EL (cell line): ENCODE measurements at places on chromosomes 6 and 20.

DNA sequence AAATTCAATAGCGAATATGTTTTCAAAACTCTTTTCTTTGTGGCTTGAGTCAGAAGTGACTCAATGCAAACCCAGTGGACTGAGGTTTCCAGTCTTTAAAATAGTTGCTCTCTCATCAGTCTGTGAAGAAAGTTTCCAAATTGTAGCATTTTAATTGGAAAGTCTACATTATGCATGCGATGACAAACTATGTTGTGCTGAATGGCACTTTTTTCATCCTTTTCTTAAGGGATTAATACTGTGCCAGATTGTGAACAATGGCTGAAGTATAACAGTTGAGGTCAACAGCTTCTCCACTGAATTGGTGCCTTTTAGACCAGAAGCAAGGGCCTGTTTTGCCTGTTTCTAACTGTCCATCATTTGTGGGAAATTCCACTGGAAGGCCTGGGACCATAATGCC, 377.1 kb downstream of the BTBD9 start:
- peak; percentile 63 for DNase-seq

DNA sequence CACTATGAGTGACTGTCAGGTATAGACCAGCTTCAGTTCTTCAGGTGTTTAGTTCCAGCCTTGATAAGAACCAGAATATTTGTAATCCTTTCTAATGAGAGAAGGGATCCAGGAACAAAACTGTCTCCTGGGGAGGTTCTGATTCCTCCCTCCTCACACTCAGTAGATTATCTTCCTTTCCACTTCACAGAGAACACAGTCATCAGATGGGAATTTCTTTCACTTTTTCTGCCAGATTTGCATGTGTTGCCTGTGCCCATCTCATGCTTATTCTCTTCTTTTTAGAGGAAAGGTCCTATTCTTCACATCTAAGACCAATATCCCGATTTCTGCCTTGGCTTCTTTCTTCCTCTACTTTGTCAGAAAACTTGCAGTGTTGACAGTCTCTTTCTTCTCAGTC, 50.8 kb downstream of the CD109 start:
- peak; percentile 35 for DNase-seq

DNA sequence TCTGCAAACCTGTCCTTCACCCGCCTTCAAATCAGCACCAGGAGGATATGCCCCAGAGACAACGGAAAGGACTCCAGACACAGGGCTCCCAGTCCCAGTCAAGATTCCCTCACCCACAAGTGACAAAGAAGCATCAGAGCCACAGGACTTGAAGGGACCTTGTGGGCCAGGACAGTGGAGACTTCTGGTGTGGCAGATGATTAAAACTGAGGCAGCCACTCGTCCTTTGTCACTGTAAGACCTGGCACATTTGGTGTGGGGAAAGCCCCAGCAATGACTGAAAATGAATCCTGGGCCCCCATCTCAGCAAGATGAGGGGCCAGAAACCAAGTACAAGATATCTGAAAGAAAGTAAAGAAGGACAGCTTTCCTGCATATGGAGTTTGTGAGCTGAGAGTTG, 15.6 kb upstream of the GMPR start:
- DNase-seq: no peak

- peak; percentile 88 for DNase-seq
These were observed 229.3 kb upstream of the TENT5A start for GRCh38 chr6:81981812-81982211.

- no peak for DNase-seq
These were observed 148.1 kb upstream of the TENT5A start for GRCh38 chr6:81900616-81901015.

DNA sequence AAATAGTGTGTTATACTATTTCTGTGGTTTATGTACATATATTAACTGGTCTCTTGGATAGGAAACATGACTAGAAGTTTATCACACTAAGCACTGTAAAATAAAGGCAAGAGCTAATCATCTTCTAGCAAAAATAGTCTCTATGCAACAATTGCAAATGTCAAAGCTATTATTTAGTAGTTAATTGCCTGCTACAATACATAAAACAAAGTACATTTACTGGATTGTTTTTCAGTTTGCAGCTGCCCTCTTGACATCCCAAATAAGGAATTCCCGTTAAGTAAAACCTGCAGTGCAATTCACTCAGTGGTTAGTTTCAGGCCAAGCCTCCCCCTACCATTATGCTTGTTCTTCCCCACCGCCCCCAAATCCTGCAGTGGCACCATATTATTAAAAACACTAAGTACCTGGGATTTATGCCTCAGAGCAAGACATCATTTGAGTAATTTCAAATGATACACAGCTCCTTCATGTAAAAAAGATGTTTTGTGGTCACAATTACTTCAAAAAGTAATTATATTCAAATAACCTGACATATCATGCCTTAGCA, 1.6 kb upstream of the ATP5F1E start:
- DNase-seq: no peak

DNA sequence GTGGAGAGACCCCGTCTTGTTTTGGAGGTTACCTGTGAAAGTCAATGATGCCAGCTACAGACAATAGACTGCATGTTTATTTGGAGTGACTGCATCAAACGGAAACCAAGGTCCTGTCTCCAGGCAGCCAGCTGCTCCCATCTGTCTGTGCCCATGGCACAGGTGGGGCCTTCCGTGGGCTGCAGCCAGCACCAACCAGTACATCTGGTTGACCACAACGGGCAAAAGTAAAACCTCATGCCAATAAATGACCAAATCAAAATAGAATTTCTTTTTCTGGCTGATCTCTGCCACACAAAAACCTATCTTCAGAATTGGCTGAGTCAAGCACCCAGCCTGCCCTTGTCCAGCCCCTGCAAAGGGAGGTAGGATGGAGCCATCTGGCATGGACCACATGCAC, 33.5 kb downstream of the DLL1 start:
- no peak for DNase-seq

DNA sequence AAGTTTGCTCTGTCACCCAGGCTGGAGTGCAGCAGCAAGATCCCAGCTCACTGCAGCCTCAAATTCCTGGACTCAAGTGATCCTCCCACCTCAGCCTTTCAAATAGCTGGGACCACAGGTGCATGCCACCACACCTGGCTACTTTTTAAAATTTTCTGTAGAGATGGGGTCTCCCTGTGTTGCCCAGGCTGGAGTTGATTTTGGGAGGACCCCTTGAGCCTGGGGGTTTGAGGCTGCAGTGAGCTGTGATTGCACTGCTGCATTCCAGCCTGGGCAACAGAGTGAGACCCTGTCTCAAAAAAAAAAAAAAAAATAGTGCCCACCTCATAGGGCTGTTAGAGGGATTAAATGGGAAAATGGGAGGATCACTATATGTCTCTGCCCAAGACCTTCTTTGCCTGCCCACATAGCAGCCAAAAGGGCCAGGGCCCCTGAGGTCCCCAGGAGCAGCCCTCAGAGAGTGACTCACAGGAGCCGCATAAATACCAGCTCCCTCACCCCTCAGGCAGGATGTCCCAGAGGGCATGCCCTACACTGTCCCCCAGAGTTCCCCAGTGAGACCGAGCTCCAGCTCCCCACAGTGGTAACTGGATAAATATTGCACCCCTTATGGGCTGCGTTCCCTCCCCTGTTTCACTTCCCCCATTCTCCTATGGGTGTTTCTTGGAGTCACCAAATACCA, 11.7 kb upstream of the MDGA1 start:
- DNase-seq: peak; percentile 62

DNA sequence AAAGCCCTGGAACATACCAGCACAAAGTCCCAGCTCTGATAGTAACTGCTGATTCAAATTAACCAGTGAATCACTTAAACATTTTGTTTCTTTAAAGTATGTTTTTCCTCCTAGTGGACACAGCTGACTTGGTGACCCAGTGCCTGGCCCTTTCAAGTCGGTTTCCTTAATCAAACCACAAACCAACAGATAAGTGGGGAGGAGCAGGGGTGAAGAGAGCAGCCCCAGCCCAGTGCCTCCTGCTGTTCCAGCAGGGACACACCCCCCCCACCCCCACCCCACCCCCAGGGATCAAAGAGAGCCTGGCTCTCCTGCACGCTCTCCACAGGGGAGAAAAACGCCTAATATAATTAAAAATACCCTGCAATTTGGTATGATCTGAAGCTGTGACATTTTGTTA, 55.4 kb upstream of the TBXT start:
- no peak for DNase-seq

DNA sequence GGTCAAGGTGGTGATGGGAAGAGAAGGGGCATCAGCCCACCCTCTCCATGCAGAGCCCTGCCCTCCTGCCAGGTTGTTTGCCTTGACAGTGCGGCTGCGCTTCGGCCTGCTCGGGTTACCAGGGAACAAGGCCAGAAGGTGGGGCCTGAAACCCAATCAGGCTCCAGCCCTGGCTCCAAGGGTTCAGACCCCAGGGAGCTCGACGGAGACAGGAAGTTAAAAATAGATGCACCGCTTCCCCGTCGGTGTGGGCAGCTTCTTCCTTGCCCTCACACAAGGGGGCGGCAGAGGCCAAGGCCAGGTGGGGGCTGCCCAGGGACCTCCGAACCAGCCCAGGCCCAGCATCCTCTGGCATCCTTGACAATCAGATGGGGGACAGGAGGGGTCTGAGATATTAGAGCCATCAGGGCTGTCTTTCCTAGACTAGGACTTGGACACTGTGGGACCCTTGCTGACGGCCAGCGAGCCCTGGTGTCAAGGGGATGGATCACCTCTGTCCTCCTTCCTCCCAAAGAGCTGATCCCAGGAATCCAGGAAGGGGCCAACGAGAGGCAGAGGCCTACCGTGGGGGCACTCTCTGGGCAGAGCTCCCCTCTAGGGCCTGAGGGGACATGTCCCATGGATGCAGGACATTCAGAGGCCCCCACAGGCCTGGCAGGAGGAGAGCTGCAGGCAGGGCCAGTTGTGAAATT, 65.2 kb downstream of the RIPOR3 start:
- peak; percentile 55 for DNase-seq

DNA sequence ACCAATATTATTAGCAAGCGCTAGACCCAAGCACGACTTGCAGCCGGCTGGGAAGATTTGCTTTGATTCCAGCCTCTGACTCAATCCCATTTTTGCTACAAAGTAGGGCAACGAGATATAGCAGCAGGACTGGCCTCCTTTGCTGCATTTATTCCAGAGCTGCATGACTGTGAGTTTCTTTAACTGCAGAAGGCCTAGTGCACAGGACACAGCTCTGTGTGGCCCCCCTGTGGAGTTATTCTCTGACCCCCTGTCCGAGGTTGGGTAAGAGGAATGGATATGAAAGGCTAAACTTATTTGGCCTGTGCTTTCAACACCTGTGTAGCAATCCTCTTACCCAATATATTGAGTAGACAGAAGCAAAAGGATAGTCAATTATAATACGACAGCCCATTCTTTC, 133.3 kb upstream of the SPTLC3 start:
- no peak for DNase-seq

GRCh38 chr6:92681401-92681800, 738.0 kb downstream of the EPHA7 start:
- DNase-seq: no peak

DNA sequence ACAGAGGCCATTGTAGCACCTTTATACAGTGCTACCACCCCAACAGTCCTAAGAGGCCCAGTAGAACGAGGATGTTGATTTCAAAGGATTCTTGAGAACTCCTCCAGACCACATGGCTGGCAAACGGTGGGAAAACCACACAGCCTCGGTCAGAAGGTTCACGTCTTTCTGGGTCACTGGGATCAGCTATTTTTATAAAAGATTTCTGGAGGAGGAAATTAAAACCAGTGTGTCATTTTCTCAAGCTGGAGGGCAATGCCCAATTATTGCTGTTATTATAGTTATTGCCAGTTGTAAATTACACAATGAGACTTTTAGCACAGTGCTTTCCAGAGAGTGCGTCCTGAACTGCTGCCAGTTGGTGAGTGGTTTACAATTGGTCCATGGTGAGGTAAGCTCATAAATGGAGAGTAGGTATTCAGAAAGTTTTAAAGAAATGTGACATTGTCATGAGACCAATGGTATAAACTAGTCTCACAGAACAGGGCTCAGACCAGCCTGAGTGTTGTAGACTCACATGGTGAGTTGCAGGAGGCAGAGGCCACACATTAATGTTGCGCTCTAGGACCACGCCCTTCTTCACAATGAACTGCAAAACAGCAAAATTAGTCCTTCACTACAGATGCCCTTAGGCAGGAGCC, 8.4 kb upstream of the PPP1R14C start:
- no peak for DNase-seq

GRCh38 chr6:71412559-71413140, 124.0 kb downstream of the OGFRL1 start:
- DNase-seq: no peak

DNA sequence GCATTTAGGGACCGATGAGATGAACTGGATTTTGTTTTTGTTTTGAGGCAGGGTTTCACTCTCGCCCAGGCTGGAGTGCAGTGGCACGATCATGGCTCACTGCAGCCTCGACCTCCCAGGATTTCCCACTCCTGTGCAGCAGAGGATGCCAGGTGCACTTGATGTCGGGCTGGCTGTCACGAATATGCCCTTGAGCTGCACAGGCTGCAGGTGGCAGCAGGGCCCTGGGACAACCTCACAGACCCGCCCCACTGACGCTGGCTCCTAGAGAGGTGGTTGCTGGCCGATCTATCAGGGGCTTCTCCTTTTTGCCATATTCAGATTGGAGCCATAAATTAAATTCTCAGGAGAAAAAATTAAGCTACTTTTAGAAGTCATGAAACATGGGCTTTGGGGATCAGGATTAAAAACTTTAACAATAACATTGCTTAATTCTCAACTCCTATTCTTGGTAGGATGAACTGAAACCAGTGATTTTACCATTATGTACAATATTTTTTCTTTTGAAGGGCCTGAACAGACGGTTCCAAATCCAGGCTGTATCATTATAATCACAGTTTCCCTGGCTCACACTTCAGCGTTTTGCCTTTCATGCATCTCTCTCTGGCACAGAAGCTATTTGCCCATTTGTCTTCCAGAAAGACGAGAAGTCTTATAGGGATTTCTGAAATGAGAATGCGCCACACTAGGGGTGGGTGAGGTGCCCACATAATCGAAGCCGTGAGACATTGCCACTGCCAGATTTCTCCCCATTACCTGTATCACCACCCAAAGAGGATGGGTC, 32.4 kb downstream of the NQO2 start:
- no peak for DNase-seq

DNA sequence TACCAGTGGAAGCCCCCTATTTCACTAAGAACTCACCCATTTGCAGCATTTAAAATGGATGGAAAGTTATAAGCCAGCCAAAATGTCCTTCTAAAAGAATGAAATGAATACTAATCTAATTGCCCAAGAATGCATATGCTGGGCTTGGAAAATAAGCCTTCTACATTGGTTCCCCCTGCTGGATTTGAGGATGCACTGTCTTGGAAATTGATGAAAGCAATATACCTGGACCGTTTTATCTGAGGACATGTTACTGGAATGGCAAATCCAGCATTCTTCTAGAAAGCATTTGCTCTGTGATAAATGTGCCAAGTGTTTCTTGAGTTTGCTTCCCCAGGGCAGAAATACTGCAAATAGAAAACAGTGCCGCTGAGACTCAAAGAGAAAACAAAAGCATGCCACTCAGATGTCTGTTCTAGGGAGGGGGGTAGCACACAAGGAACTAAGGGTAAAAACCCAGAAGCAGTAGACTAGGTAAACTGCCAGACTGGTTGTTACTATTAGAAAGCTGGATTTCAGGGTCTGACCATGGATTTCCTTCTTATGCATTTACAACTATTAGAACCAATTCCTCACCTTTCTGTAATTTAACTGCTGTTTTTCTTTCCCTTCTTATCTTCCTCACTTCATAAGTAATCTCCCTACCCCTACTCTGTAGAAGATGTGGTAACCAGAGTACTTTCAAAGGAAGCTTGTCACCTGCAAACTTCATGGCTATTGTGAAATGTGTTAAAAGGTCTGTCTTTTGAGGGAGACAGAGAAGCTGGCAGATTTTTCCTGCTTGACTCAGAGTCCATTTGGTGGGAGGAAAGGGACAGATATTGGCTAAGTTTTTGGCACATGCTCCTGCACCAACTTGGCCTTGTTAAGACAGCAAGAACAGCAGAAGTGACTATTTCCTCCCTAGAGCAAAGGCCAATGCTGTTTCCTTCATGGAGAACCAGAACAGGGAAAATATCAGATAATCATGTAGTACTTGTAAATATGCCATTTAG, 642.6 kb downstream of the KIF16B start:
- DNase-seq: peak; percentile 12
